Right atrium auricular region (tissue), 2 donors: ENCODE measurements at places on chromosomes 2 and 18. TPM values are rescaled to one million over a fixed set of nuclear protein-coding genes. Genes with fewer than 3 reads are reported as not detected.

- no peak for DNase-seq
Measured at GRCh38 chr2:164860694-164861042, 19.0 kb upstream of the COBLL1 start.

DNA sequence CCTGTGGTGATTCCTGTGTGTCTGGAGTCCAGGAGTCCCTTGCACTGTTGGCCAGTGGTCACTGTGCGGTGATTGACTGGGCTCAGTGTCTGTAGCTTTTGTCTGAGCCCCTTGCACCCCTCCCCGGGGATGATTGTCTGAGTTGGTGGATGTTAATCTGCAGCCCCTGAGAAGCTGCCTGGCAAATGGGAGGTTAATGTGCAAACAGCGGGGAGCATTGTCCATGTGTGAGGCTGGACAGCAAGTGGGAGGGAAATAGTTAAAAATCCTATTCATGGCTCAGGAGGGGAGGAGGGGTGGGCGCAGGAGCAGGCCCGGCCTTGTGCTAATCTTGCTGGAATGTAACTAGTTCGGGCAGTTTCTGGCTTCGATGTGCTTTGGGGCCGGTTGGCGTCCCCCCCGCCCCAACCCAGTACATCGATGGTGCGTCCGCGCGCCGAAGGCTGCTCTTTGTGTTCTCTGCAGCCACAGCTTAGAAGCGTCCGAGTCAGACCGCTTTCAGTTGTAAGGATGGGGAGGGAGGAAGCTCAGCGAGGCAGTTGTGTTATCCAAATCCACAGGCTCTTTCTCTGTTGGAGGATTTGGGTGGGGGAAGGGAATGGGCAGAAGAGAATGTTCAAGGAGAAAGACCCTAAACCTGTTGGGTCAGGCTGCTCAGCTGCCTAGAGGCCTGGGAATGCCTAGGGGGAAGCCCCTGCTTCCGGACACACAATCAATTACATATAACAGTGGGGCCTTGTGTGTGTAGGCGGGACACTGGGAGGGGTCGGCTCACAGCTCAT is 71.8 kb downstream of the TGOLN2 start:
- DNase-seq, result no peak

GRCh38 chr2:101109451-101110118 is 41.6 kb downstream of the TBC1D8 start:
- DNase-seq, result no peak

DNA sequence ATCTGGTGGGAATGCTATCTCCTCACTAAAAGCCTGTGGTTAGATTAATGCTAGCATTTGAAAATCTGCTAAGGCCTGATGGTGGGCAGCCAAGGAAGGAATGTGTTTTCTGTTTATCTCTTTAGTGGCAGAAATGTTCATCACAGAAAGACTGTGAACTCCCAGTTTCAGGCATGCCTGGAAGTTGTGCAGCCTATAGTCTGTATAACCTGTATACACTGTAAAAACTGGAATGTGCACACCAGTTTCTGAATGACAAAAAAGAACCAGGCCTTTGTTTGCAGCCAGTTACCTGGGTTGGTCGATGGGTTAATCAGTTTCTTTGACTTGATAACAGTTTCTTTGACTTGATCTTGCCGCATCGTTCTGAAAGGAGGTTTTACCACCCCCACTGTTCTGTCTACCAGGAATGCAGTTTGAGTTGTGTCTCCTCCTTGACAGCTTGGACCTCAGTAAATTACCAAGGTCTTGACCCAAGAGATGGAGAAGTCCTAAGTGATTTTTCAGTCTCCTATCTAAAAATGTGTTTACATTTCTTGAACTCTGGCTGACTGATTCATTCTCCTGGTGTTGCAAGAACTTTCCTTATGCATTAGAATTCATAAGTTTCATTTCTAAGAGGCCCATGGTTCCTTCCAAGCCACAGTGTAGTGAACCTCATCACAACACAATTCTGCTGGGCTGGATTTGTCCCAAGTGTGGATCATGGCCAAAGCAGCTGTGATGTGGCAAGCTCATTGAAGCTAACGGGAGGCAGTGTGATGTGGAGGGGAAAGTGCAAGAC is 62.2 kb downstream of the KIAA2012 start:
- peak; percentile 86 for DNase-seq

Gene C1GALT1C1L
- total RNA-seq, result 2.1 TPM

DNA sequence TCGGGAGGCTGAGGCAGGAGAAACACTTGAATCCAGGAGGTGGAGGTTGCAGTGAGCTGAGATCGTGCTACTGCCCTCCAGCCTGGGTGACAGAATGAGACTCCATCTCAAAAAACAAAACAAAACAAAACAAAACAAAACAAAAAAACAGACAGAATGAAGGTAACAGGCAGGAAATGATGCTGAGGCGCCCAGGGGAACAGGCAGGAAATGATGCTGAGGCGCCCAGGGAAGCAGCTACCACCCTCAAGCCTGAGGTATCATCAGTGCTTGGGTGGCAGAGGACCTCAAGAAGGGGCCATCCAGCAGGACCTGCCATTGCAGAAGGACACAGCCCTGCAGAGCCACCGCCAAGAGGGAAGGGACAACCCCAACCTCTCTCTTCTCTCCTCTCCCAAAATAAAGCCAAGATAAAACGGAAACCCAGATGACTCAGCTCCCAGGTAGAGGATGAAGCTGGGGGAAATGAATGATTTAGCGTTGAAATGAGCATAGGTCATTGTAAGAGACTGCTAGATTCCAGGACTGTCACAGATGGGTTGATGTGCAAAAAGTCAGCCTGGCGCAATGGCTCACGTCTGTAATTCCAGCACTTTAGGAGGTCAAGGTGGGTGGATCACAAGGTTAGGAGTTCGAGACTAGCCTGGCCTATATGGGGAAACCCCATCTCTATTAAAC is 19.3 kb downstream of the SOWAHC start:
- no peak for DNase-seq

Gene C2orf80
- total RNA-seq, result not detected

Gene CDH20
- 0.41 TPM for total RNA-seq

DNA sequence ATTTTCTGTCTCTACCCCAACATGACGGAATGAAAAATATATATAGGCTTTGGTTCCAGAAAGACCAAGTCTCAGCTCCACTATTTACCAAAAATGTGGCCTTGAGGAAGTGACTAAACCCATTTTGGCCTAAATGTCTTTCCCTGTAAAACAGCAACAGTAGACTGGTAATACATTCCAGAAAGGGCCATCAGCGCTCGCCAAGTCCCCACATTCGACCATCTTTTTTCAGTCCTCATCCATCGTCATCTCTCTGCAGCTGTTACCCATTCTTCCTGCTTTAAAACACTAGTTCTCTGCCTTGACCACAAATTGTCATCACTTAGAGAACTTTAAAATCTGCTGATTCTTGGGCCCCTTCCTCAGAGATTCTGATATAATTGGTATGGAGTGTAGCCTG is 183.8 kb upstream of the CTAGE1 start:
- DNase-seq, result no peak

- no peak for DNase-seq
Measured at GRCh38 chr18:23260926-23261590, 125.8 kb downstream of the CABLES1 start.
